ENCODE measurements at places on chromosomes 7 and 10. TPM values are rescaled to one million over a fixed set of nuclear protein-coding genes. Genes with fewer than 3 reads are reported as not detected.

NUTM2A gene
- 1.1 TPM for total RNA-seq

CFAP58 gene
- total RNA-seq, result 0.15 TPM

CYP2E1 gene
- total RNA-seq, result 3,844 TPM

- DNase-seq, result no peak
Observed at GRCh38 chr7:19508124-19508523, 200.7 kb downstream of the POLR1F start.

DNA sequence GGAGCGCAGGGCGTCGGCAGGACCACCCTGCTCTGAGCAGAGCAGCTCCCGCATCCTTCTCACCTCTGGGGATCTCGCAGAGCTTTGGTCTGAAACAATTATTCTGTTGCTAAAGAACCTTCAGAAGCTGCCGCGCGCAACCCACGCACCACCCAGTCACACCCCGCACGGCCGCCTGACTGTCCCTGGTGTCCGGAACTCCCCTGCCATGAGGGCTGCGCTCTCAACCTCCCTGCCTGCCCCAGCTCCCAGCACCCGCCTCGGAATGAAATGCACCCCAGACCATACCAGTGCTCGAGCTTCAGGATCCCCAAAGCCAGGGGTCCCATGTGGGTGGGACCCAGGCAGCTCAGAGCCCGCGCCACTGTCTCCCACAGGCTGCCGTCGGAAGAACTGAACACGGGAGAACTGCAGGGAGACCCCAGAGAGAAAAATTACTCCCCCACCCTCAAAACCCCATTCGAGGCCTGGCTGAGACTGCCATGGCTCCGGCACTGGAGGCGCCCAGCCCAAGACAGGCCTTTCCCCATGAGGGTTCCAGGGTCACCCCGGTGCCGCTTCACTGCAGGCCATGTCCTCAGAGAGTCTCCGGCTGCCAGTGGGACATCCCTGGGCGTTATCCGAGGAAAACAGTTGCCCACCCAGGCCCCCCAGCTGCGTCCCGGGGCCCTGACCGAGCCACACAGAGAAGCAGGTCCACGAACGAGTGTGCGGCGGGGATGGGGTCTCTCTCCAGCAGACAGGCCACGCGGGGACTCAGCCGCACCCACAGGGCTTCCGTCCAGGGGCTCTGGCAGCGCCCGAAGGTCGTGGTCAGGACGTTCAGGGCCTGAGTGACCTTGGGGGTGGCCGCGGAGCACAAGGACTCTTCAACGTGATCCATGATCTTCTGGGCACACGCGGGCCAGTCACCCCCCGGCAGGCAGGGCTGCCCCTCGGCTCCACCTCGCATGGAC lies 12.1 kb downstream of the BRAT1 start:
- DNase-seq, result no peak

- DNase-seq, result no peak
Observed at GRCh38 chr10:74658511-74658910, 167.9 kb upstream of the KAT6B start.

DNA sequence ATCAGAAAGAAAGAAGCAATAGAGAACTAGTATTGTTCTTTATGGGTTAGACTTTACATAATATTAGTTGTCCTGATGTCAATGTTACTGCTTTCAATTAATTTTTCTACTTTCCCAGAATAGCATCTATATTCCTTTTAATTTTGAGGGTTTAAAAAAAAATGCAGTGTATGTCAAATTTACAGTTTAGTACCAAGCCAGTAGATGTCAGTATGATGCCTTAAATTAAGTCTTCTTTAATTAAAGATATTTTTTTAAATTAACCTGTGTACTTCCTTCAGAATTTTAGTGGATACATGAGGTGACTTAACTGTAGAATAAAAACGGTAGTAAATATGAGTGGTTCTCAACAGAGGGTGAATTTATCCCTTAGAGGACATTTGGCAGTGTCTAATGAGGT lies 35.2 kb upstream of the STOX1 start:
- no peak for DNase-seq

DNA sequence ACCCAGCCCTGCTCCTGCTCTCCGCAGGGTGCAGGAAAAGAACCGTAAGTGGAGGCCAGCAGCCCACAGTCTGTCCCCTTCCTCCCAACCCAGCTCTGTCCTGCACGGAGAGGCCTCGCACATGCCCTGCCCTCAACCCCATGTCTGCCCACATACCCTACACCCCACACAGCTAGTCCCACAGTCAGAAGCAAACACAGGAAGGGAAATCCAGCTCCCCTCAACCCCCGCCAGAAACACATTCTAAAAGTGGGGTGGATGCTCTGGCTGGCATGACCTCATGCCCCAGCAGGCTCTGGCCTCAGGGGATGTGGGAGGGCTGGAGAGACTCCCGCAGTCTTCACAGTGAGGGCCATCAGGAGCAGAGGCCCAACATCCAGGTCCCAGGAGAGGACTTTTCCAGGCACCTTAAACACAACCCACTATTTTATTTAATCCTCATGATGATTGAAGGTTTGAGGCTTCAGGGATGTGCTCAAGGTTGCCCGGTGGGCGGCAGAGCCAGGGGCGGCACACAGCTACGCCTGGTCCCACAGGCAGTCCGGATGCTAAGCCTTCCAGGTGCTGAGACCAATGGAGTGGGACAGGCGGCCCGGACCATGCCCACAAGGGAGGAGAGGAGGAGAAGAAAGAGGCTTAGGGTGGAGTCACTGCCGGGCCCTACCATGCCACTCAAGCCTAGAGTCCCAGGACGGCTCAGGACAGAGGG lies 29.9 kb downstream of the CALML5 start:
- no peak for DNase-seq

DNA sequence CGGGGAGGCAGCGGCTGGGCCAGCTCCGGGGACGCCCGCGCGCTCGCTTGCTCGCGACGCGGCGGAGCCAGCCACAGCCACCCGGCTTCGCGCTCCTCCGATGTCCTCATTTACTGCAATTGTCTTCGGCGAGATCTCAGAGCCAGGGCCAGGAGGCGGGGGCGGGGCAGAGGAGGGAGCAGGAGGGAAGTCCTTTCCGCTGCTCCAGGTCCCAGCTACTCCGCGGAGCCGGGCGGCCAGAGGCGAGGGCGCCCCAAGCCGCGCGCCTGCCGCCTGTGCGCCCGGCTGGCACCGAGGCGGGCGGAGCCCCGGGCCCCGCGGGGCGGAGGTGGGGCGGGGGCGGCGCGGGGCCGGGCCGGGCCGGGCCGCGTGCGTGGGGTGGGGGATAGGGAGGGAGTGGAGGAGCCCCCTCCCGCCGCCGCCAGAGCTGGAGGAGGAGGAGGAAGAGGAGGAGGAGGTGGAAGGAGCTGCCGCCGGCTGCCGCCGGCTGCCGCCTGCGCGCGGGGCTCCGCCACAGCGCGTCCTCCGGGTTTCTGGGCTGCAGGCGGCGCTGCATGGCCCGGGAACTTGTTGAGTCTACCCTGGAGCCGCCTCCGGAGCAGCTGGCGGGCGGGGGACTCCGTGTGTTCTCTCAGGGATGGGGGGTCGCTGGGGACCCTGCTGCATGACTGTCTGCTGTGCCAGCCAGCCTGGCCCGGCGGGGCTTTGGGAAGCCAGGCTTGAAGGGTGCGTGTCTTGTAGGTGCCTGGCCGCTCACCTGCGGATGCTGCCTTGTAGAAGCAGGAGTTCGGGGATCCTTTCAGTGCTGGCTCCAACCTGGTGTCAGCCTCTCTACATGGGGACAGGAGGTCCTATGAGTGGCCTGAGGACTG lies at the start of gene INSYN2A:
INSYN2A (minus strand) TSS at position 310 of the 872 bp plus-strand sequence. CDS start 20,196 bp downstream, outside the sequence.
- no peak for DNase-seq

- no peak for DNase-seq
Observed at GRCh38 chr10:34046506-34047034, 712.1 kb upstream of the NRP1 start.
